Transverse colon (tissue), 4 donors: ENCODE measurements at places on chromosomes 5 and 9. TPM values are rescaled to one million over a fixed set of nuclear protein-coding genes. Genes with fewer than 3 reads are reported as not detected.
A peak's percentile ranks its signal among the peaks of the same experiment; 100 is the strongest.

- no peaks in the 10 kb centered on the region for H3K27me3 ChIP-seq
- no peak for DNase-seq
- no peaks in the 10 kb centered on the region for H3K4me1 ChIP-seq
- no peak overlapping the region for H3K4me3 ChIP-seq
- H3K36me3 ChIP-seq = no peaks in the 10 kb centered on the region
Measured at GRCh38 chr9:98045234-98046179, 11.0 kb upstream of the NANS start.

ZBTB43 gene
- 19.5 TPM for total RNA-seq

DNA sequence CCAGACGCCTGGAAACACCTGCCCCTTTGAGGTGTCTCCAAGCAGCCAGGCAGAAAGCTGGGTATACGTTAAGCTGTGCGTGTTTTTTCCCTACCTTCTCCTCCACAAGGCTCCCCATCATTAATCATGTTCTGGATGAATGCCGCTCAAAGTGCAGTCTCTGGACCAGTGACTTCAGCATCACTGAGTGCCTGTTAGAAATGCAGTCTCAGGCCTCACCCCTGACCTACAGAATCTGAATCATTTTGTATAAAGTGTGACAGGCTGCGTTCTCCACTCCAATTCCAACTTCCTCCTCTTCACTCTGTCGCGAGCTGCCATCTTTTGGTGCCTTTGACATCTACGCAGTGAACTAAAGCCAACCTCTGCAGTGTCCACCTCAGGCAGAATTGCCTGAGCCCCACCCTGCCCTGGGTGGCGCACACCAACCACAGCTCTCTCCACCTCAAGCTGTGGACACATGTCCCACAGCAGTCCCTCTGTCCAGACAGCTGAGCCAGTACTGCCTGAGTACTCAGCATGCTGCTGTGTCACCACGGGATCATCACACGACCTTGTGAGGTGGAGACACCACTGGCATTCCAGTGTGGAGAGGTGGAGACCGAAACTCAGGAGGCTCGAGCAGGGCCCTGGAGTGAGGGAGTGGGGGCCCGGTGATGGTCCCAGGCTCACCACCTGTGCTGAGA is 14.2 kb downstream of the PTPN3 start:
- no peak for DNase-seq
- no peak overlapping the region for H3K27ac ChIP-seq
- no peaks in the 10 kb centered on the region for H3K27me3 ChIP-seq
- no peaks in the 10 kb centered on the region for H3K4me1 ChIP-seq
- no peaks in the 10 kb centered on the region for H3K36me3 ChIP-seq
- no peak overlapping the region for H3K4me3 ChIP-seq

NKD2 gene
- 0.80 TPM for total RNA-seq

GRCh38 chr9:108521063-108521590 is 334.7 kb downstream of the ACTL7B start:
- no peaks in the 10 kb centered on the region for H3K36me3 ChIP-seq
- no peaks in the 10 kb centered on the region for H3K27me3 ChIP-seq
- H3K4me3 ChIP-seq = no peak overlapping the region

SH3GL2 gene
- not detected for total RNA-seq

- H3K36me3 ChIP-seq = no peaks in the 10 kb centered on the region
- H3K4me1 ChIP-seq = peaks cover 47% of the 10 kb centered on the region
- H3K27ac ChIP-seq = peak within 1 kb of the TSS; percentile 98
- H3K27me3 ChIP-seq = no peaks in the 10 kb centered on the region
- peak within 1 kb of the TSS; percentile 94 for H3K4me3 ChIP-seq
Measured at GRCh38 chr5:177426566-177427210, at the start of gene GRK6. Gene GRK6, plus strand, starts transcription at chr5:177426676. Its CDS starts 170 bp downstream, at chr5:177426846.

BTNL3 gene
- 47.6 TPM for total RNA-seq

DNA sequence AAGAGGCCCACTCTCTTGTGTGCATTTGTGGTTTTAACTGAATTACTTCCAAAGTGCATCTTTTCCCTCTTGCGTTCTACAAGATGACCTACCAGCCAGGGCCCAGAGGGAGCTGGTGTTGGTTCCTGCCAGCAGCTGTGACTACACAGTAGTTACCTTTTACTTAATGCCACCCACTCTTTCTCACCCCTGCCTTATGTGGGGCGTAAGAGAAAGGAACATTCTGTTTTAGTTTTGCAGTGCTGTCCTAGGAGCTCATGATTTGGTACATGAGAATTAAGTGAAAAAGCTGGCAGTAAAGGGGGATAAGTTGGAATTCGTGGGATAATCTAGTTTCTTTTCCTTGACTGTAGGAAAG is 45.4 kb downstream of the RCL1 start:
- no peaks in the 10 kb centered on the region for H3K27me3 ChIP-seq
- DNase-seq = no peak
- no peaks in the 10 kb centered on the region for H3K36me3 ChIP-seq

- no peak for DNase-seq
- no peaks in the 10 kb centered on the region for H3K4me1 ChIP-seq
- no peaks in the 10 kb centered on the region for H3K36me3 ChIP-seq
- H3K27me3 ChIP-seq = no peaks in the 10 kb centered on the region
Measured at GRCh38 chr9:119649205-119649604, 280.0 kb upstream of the BRINP1 start.

NTNG2 gene
- not detected for total RNA-seq

SH3TC2 gene
- not detected for total RNA-seq

KCNN2 gene
- total RNA-seq = 0.41 TPM

GRCh38 chr5:96288845-96289185 is 144.2 kb downstream of the PCSK1 start:
- no peaks in the 10 kb centered on the region for H3K4me1 ChIP-seq
- no peak overlapping the region for H3K4me3 ChIP-seq
- no peak for DNase-seq

GRCh38 chr5:158819840-158820620 is 279.7 kb downstream of the EBF1 start:
- no peaks in the 10 kb centered on the region for H3K4me1 ChIP-seq
- no peak for DNase-seq
- no peaks in the 10 kb centered on the region for H3K27me3 ChIP-seq
- no peak overlapping the region for H3K4me3 ChIP-seq

SLC25A2 gene
- total RNA-seq = not detected

PCDHGA4 gene
- total RNA-seq = 18.0 TPM

HTR1A gene
- total RNA-seq = not detected

GRCh38 chr5:180283026-180283615 is 8.8 kb downstream of the MAPK9 start:
- peaks cover 26% of the 10 kb centered on the region for H3K36me3 ChIP-seq
- H3K27me3 ChIP-seq = no peaks in the 10 kb centered on the region
- H3K4me1 ChIP-seq = no peaks in the 10 kb centered on the region

- peak within 1 kb of the TSS; percentile 70 for H3K27ac ChIP-seq
- DNase-seq = peak; percentile 24
- H3K4me1 ChIP-seq = peaks cover 8% of the 10 kb centered on the region
- H3K27me3 ChIP-seq = peaks cover 2% of the 10 kb centered on the region
- no peaks in the 10 kb centered on the region for H3K36me3 ChIP-seq
Measured at GRCh38 chr9:113876151-113876992, at the start of gene ZNF618. Gene ZNF618, plus strand, starts transcription at chr9:113876309. Its CDS starts 72 bp downstream, at chr9:113876381.

DNA sequence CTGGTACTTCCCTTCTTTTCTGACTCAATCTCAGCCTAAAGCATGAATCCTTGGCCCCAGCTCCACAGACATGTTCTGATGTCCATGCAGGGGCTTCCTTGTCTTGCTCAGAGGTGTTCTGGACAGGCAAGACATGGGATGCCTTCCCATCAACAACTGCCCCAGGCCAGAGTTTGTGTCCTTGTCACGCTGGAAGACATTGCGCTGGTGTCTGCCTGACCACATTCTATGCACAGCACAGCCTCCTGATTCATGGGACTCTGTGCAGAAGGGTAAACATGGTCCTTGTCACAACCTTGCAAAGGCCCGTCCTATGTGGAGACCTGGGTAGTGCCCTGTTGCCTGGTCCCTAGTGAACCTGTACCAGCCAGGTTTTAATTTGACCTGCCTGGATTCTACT is 212.2 kb downstream of the FSTL4 start:
- H3K27me3 ChIP-seq = no peaks in the 10 kb centered on the region
- H3K27ac ChIP-seq = no peak overlapping the region
- no peaks in the 10 kb centered on the region for H3K4me1 ChIP-seq
- no peak for DNase-seq
- H3K36me3 ChIP-seq = no peaks in the 10 kb centered on the region

DNA sequence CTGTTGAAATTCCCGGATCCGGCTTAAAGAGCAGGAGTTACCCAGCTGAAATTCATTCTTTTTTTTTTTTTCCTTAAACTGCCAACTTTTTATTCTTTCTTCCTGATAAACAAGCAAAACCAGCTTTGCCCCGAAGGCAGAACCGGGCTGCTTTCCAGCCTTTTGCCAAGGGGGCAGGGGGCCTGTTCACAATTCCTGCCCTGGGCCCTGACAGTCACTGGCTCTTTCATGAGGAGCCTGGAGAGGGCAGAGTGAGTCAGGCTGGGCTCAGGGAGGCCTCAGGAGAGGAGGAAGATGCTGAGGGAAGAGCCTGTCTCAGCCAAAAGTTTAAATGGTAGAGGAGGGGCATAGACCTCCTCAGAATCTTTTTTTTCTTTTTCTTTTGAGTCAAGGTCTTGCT is 4.8 kb downstream of the GLIPR2 start:
- H3K27ac ChIP-seq = peak overlapping the region; percentile 90
- no peak for DNase-seq
- peaks cover 33% of the 10 kb centered on the region for H3K4me1 ChIP-seq
- no peaks in the 10 kb centered on the region for H3K27me3 ChIP-seq

GRCh38 chr5:82707741-82708140 is 369.5 kb downstream of the TMEM167A start:
- no peaks in the 10 kb centered on the region for H3K36me3 ChIP-seq
- no peak overlapping the region for H3K27ac ChIP-seq
- no peak overlapping the region for H3K4me3 ChIP-seq
- no peak for DNase-seq
- H3K27me3 ChIP-seq = no peaks in the 10 kb centered on the region

- no peaks in the 10 kb centered on the region for H3K4me1 ChIP-seq
- H3K27me3 ChIP-seq = no peaks in the 10 kb centered on the region
- no peak overlapping the region for H3K4me3 ChIP-seq
- no peak overlapping the region for H3K27ac ChIP-seq
- no peak for DNase-seq
Measured at GRCh38 chr5:135995976-135996375, 32.8 kb upstream of the TGFBI start.

WNK2 gene
- total RNA-seq = 618 TPM

PRLR gene
- 11.1 TPM for total RNA-seq

GRCh38 chr5:143594902-143595818 is 191.7 kb upstream of the NR3C1 start:
- no peaks in the 10 kb centered on the region for H3K27me3 ChIP-seq
- H3K4me1 ChIP-seq = no peaks in the 10 kb centered on the region
- H3K4me3 ChIP-seq = no peak overlapping the region
- H3K36me3 ChIP-seq = no peaks in the 10 kb centered on the region
- H3K27ac ChIP-seq = no peak overlapping the region

PCDHGB5 gene
- 5.3 TPM for total RNA-seq

BSPRY gene
- total RNA-seq = 35.6 TPM
